Activated T-helper 9 cell treated with anti-CD3 and anti-CD28 coated beads, Interleukin-2, amount 50 U/mL, for 16 hours (primary cell): ENCODE measurements at places on chromosomes 12 and 14.

DNA sequence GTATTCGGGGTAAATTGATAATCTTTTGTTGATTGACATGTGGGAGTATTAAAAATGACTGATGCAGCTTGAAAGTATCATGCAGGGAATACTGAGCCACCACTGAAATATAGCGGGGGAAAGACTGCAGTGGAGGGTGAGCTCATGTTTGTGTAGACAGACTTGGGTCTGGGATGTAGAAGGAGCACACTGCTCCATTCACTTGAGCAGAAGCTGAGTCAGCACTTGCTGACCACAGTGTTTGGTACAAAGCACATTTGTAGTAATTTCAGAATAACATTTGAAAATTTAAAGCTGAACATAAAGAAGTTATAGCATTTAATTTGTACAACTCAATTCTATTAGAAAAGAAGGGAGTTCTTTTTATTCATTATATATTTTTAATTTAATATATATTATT lies 304.3 kb upstream of the PRICKLE1 start:
- no peak for DNase-seq

- DNase-seq: no peak
Observed at GRCh38 chr12:2383325-2384028, 330.7 kb downstream of the CACNA1C start.

DNA sequence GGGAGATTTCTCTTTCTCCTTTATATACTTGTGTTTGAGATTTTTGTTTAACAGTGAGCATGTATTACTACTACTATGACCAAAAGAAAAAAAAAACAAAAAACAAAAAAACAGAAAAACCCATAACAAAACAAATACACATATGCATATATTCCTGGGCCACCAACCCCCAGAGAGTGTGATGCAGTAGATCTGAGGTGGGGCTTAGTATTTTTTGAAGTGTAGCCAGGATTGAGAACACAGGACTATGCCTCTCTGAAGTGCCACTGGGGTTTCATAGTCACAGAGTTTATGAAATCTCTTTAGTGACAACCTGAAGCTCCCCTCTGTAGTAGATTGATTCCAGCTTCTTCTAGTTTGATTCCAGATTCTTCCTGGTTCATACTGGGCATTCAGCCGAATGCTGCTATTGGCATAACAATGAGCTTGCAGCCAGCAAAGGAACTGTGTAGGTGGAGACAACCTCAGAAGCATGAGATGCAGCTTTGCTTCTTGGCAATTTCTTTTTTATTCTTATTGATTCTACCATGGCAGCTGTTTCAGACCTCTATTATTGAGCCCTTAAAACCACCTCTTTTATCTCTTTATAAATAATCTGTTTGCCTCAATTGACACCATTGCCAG lies 15.5 kb upstream of the ANO4 start:
- no peak for DNase-seq

DNA sequence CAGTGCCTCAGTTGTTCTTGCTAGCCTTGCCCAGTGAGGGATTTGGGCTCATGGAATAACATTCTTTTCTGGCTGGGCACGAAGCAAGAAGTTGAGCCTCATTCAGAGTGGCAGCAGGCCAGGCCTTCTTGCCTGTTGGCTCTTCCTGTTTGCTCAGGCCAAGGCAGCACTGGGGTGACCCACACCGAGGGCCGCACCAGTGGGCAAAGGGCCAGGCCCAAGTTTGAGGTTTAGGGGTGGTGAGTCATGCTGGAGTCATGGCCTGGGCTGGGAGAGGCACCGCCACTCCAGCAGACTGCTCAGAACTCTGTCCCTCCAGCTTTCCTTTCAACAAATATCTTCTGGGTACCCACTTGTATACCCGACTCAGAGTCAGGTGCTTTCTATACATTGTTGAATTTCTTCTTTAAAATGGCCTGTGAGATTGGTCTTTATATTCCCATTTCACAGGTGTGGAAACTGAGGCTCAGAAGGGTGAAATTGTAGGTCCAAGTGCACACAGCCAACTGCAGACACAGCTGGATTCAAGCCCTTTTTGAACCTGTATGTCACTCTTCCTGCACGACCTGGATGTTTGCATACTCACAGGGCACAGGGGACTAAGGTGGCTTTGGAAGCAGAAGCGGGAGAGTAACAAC lies 279.4 kb downstream of the FOXN3 start:
- no peak for DNase-seq

GRCh38 chr14:32205984-32206383 lies 2.9 kb upstream of the RNU6-8 start:
- DNase-seq: no peak

DNA sequence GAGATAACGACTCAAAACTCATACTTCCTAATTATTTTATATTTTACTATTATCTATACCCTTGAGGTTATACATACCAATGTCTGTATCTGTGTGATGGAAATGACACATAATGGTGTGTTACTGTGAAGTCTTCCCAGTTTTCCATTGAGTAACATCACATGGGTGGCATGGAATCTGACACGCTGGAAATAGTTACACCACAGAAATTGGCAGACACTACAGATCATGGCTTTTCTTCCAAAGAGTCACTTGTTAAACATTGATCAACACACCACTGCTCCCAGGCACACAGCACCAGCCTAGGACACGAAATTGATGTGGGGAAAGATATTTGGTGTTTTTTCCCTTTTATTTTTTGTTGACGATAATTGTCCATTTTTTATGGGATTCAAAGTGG lies 33.0 kb upstream of the VWF start:
- DNase-seq: no peak

DNA sequence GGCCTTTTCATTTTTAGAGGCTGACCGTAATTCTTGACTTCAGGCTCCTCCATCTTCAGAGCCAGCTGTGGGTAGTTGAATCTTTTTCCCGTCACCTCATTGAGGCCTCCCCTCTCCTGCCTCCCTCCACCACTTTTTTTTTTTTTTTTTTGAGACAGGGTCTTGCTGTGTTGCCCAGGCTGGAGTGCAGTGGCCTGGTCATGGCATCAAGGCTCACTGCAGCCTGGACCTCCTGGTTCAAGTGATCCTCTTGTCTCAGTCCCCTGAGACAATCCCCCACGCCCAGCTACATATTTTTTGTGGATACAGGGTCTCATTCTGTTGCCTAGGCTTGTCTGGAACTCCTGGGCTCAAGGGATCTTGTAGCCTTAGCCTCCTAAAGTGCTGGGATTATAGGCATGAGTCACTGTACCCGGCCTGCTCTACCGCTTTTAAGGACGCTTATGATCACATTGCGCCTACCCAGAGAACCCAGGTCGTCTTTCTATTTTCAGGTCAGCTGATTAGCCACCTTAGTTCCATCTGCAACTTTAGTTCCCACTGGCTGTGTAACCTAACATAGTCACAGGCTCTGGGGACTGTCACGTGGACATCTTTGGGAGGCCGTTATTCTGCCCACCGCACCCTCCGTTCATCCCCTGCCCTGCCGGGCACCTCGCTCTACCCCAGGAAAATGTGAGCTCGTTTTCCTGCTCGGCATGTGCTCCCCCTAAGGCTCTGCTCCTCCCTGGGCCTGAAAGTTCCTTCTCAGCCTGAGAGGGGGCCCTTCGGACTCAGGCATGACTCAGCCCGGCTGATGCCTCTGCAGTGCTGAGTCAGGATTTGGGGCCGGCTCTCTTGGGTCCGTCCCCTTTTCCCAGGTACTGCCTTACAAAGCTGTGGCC lies 13.4 kb downstream of the TNFAIP2 start:
- no peak for DNase-seq
